ENCODE measurements at places on chromosomes 7 and 10. TPM values are rescaled to one million over a fixed set of nuclear protein-coding genes. Genes with fewer than 3 reads are reported as not detected.

TRPV5 gene
- not detected for total RNA-seq

GRCh38 chr10:63275094-63275493 lies 142.0 kb downstream of the NRBF2 start:
- H3K27me3 ChIP-seq = no peaks in the 10 kb centered on the region
- H3K27ac ChIP-seq = peak overlapping the region; percentile 38
- no peak for DNase-seq
- H3K36me3 ChIP-seq = no peaks in the 10 kb centered on the region
- peaks cover 26% of the 10 kb centered on the region for H3K4me1 ChIP-seq

CCDC7 gene
- total RNA-seq = 10.4 TPM

DNA sequence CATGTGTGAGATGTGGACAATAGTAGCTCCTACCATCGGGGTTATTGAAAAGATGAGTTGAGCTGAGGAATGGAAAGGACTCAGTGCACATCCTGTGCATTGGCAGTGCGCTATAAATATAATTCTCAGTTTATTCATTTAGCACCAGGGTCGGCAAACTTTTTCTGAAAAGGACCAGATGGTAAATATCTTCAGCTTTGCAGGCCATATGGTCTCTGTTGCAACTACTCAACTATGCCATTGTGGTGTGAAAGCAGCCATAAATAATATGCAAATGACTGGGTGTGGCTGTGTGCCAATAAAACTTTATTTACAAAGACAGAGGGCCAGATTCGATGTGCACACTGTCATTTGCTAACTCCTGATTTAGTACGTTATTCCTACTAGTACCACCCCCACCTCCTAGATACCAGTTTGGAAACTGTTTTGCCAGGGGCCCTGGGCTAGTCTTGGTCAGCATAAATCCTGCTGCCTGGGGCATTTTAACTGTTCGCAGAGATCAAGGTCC lies 422.9 kb upstream of the MKI67 start:
- H3K27me3 ChIP-seq = no peaks in the 10 kb centered on the region
- H3K4me1 ChIP-seq = no peaks in the 10 kb centered on the region
- H3K4me3 ChIP-seq = no peak overlapping the region

- H3K27me3 ChIP-seq = peaks cover 13% of the 10 kb centered on the region
- no peak for DNase-seq
- H3K4me1 ChIP-seq = peaks cover 6% of the 10 kb centered on the region
- no peak within 1 kb of the TSS for H3K27ac ChIP-seq
- no peak within 1 kb of the TSS for H3K4me3 ChIP-seq
These were observed at the start of gene MYL10 for GRCh38 chr7:101629171-101629570. MYL10 (minus strand) TSS chr7:101629296; CDS start chr7:101629118, 178 bp downstream.

DNAH11 gene
- total RNA-seq = 2.3 TPM

RADIL gene
- 0.77 TPM for total RNA-seq

GRCh38 chr7:135414850-135415439 lies 95.0 kb downstream of the CNOT4 start:
- no peak overlapping the region for H3K27ac ChIP-seq
- no peak overlapping the region for H3K4me3 ChIP-seq
- H3K4me1 ChIP-seq = peaks cover 2% of the 10 kb centered on the region
- peak; percentile 73 for DNase-seq
